H1 (cell line): ENCODE measurements at places on chromosomes 11 and 22.

DNA sequence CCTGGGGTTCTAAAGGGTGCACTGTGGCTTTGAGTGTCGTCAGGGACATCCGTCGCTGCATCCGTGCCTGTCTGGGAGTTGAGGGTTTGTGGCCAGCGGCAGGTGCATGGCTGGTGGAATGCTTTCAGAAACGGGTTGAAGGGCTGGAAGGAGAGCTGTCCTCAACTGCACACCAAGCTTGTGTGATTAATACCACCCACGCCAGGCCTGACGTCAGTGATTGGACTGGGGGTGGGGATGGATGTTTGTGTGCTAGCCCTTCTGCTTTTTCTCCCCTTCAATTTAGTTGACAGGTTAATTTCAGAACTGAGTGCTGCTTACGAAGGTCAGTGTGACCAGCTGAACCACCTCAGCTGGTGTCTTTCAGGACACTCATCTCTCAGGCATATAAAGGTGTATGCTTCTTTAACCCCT, 3.2 kb upstream of the GAB2 start:
- DNase-seq = no peak

GRCh38 chr11:19628018-19628417, 84.6 kb upstream of the NAV2 start:
- DNase-seq = no peak

DNA sequence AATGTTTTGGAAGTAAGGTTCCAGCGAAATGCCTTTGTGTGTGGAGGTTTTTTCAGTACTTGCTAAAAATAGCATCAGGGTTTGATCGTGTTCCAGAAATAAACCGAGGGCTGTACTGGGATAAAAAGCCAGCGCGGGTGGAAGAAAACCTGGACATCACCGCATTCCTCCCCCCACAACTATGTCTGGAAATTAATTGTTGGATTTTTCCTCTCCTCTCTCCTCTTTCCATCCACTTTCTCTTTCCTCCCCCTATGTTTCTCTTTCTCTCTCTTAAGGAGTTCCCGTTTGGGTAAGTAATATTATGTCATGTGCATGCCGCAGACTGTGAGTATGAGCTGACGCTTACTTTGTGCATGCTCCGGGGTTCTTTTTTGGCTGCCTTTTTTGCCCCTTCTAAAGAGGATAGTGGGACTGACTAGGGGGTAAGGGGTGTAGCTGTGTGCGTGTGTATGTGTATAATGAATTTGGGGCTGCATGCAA, 104.2 kb upstream of the HSD17B12 start:
- DNase-seq = no peak

DNA sequence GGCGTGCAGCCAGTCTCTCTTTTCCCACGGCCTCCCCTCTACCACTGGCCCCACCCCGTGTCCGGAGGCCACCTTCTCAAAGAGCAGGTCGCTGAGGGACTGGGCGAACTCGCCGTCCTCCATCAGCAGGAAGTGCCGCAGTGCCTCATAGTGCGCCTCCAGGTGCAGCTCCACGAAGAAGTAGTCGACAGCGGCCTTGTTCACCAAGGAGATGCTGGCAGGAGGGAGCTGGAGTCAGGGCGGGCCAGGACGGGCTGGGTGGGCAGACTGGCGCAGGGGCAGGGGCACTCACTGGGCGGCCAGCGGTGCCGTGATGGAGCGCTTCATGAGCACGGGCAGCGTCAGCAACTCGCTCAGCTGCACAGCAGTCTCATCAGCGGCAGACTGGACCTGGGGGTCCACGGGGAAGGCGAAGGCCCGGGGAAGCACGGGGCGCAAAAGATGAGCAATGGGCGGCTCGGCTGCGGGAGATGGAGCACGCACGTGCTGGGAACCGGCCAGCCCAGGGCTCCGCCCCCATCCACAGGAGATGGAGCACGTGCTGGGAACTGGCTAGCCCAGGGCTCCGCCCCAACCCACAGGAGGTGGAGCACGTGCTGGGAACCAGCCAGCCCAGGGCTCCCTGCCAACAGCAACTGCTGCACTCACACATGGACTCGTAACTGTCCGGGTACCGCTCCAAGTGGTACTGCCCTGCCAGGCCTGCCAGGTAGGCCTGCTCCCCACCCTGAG, 18.4 kb downstream of the SELENOO start:
- DNase-seq = peak; percentile 76

DNA sequence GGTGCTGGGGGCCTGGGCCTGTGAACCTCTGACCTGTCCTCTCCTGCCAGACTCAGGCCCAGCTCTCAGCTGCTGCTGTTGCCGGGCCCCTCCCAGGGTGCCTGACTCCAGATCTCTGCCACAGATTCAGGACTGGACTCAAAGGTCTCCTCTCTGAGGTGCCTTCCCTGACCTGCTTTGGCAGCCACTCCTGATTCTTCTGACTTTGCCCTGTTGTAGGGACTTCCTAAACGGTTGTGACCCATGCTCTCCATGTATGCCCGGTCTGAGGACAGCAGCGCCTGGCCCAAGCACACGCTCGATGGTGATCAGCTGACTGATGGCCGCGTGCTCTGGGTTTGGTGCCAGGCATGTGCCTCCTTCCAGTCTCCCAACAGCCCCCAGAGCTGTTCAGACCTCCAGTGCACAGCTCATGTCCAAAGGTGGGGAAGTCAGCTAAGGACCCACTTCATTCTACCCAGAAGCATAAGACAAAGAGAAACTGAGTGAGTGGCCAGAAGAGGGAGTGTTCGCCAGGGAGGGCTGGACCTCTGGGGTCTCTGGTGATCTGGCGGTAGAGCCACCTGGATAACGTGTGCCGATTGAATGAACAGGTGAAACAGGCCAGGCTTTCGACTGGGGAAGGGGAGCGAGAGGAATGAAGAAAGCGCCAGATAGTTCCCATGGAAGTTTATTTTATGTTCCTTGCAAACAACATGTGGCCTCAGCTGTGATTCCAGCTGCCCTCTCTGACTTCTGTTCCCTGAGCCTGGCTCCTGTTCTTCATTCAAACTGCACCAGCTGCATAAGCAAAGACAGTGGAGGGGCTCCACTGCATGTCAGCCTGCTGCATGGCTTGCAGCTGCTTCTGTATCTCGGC, 8.1 kb upstream of the TOP3B start:
- DNase-seq = no peak

DNA sequence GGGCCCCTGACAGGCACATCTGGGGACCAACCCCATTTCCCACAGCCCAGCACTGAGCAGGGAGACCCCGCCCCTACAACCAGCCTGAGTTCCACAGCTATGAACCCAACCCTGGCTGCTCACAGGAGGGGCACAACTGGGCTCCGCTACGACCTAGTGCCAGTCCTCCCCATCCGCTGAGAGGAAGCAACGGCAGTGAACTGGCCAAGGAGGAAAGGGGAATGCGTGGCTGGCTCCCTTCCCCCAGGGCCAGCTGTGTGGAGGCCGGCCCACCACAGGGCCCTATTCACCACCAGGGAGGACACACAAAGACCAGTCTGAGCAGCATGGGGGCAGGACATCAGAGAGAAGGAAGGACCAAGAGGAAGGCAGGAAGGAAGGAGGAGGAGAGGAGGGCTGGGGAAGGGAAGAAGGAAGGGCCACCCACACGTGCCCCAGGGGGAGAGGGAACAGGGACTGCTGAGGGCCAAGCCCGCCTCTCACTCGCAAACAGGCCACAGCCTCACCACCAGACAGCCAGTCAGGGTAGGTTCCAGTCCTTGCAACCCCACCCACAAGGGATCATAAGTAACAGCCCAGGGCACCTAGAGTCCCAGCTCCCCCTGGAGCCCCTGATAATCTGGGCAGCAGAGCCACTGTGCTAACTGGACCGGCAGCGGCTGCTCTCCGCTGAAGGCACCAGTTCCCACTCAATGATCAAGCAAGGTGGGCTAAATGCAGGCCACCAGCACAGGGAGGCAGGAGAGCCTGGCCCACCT, 8.5 kb upstream of the GAL3ST1 start:
- no peak for DNase-seq

DNA sequence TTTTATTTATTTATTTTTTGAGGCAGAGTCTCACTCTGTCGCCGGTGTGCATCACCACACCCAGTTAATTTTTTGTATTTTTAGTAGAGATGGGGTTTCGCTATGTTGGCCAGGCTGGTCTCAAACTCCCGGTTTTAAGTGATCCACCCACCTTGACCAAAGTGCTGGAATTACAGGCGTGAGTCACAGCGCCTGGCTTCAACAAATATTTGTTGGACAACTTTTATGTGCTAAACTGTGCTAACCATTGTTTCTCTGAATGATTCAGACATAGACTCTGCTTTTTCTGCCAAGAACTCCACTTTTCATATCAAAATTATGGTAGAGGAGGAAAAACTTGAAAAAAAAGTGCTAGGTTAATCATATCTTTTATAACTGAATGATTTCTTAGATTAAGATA, 36.3 kb downstream of the MMP7 start:
- DNase-seq = no peak

GRCh38 chr11:118572061-118572980, at the start of gene ARCN1:
ARCN1 (plus strand) TSS chr11:118572409; CDS start chr11:118572548, 139 bp downstream.
- peak; percentile 77 for DNase-seq

- no peak for DNase-seq
Observed at GRCh38 chr22:39690881-39691605, 120.5 kb downstream of the CACNA1I start.

GRCh38 chr11:6631361-6631890, 12.2 kb upstream of the TPP1 start:
- DNase-seq = no peak

GRCh38 chr11:449889-450808, at the start of gene PTDSS2:
PTDSS2 (plus strand) TSS chr11:450279; CDS start chr11:450456, 177 bp downstream.
- peak; percentile 94 for DNase-seq

DNA sequence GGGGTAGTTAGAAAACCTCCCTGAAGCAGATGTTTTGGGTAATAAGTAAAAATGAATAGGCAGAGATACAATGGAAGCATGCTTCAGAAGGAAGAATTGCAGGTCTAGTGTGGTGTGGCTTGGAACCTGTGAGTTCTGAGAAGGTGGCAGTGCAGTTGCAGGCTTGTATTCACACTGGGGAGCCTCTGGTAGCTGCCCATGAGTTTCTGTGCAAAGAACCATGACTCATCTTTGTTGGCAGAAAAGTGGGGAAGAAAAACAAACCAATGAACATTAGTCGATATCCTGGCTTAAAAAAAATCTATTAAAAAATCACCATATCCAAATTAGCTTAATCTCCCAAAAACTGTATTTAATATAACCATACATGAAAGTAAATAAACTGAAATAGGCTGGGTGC, 232.6 kb downstream of the FAT3 start:
- no peak for DNase-seq

DNA sequence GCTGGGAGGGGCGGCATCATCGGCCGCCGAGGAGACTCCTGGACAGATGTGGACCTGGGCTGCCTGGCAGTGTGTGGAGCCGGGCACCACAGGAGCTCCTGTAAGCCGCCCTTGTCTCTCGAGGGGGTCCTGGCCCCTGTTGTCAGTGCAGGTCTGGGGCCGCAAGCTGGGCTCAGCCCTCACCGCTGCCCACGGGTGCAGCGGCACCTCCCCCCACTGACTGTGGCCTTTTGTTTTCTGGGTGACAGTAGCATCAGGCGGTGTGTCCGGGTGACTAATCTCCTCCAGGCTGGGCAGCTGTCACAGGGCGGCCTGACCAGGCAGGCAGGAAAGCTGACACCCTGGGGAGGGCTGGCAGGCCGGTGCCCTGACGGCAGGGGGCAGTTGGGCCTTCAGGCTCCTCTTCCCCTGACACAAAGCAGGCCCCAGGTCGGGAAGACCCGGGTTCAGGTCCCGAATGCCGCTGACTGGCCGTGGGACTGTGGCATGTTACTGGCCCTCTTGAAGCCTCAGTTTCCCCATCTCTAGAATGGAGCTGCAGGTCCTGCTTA, 16.3 kb downstream of the DGKZ start:
- DNase-seq = no peak

DNA sequence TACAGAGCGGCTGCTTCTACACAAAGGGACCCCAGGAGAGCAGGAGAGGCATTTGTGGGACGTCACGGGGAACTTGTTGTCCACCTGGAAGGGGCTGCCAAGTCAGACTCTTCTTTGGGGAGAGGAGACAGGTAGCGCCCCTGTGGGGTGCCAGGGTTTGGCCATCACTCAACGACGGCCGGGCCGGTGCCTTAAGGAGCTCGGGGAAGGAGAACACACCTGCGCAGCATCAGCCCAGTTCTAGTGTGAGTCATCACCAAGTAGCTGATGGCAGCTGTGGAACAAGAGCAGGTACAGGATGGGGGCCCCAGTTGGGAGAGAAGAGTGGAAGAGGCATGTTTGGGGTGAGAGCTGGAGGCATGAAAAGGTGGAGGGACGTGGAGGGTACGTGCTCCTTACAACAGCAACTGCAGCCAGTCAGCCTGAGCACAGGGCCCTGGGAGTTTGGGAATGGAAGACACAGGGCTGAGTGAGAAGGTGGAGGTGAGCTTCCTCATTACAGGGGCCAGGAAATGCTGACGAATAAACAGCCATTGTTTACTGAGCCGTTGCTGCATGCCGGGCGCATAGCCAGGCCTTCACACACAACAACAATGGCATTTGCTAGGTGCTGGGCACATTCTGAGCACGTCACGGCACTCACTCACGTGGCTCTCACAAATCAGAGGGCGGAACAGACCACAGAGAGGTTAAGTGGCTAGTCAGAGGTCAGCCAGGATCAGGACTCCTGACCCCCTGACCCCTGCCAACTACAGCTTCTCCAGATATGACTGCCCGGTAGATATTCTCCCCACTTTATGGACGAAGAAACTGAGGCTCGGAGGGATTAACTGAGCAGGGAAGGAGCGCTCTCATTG, 29.1 kb upstream of the TP53I11 start:
- no peak for DNase-seq

DNA sequence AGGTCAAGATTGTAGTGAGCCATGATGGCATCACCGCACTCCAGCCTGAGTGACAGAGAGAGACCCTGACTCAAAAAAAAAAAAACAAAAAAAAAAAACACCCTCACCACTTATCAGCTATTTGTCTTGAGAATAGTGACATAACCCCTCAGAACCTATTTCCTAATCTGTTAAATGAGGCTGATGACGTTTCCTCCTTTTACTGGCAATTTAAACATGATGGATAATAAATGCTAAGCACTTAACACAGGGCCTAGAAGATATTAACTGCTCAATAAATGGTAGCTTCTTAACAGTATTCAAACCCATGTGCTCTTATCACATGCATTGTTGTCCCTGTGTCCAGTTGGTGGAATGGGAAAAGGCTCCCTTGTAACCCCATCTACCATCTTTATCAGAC, 34.6 kb downstream of the LIMK2 start:
- no peak for DNase-seq

- DNase-seq = no peak
Observed at GRCh38 chr11:13433437-13433836, 29.6 kb downstream of the BTBD10 start.

GRCh38 chr11:30760345-30760744, 174.2 kb upstream of the MPPED2 start:
- DNase-seq = no peak

DNA sequence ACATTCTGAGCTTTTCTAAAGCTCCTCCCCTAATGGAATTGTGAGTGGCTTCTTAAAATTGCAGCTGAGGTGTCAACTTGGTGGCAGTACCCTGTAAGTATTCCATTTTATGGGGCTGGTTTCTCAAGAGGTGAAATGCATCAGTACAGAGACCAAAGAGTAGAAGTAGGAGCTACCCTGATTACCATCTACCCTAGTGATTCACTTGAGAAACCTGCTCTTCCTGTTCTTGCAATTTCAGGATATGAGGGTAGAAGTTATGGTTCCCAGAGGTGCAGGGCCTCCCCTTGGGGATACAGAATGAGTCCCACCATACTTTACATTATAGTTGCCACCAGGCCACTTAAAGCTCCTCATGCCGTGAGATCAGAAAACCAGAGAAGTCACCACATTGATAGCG, 944.6 kb downstream of the OPCML start:
- no peak for DNase-seq
